Fibroblast of skin of abdomen (primary cell): ENCODE measurements at places on chromosomes 7 and 10.
A peak's percentile ranks its signal among the peaks of the same experiment; 100 is the strongest.

GRCh38 chr10:127142136-127142535 lies 54.3 kb downstream of the INSYN2A start:
- no peak for DNase-seq

- no peak for DNase-seq
Measured at GRCh38 chr7:97555857-97556421, 175.9 kb upstream of the TAC1 start.

GRCh38 chr10:63585041-63585440 lies 63.8 kb downstream of the REEP3 start:
- no peak for DNase-seq

- DNase-seq = no peak
Measured at GRCh38 chr10:12603766-12604470, 254.6 kb downstream of the CAMK1D start.

- no peak for DNase-seq
Measured at GRCh38 chr10:3460420-3461128, 288.0 kb upstream of the PITRM1 start.

GRCh38 chr10:90912174-90912573 lies 8.7 kb downstream of the ANKRD1 start:
- DNase-seq = no peak

- no peak for DNase-seq
Measured at GRCh38 chr7:12074889-12075288, 136.2 kb upstream of the TMEM106B start.

- no peak for DNase-seq
Measured at GRCh38 chr7:132767378-132767777, 191.1 kb upstream of the PLXNA4 start.

DNA sequence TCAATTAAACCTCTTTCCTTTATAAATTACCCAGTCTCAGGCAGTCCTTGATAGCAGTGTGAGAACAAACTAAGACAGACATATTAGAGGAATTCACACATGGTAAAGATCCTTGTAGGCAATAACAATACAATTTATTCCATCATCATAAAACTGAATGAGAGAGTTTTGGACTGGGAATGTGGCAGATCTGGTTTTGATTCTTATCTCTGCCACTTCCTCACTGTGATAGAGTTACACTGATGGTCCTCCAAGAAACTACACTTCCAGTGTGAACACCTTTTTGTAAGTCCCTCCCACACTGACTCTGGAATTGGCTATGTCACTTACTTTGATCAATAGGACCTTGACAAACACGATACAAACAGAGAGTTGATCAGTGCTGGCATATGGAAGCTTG lies 2.9 kb downstream of the ENO4 start:
- DNase-seq = no peak

DNA sequence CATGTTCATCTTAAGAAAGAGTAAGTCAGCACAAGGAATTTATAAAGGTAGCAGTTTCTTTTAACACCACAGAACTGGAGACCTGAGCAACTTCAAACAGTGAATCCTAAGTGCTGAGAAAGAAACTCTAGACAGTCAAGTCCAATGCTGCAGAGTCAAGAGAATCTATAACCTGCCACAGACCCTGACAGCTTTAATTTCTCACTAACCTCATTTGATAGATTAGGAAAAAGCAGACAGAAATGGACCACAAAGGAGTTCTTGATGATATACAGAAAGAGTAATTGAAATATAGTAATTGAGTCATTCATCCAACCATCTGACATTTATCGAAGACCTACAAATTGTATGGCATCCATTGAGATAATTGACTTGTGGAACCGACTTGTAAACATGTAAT lies 847.0 kb downstream of the SORCS1 start:
- no peak for DNase-seq

- no peak for DNase-seq
Measured at GRCh38 chr10:56551037-56551436, 190.0 kb upstream of the ZWINT start.

DNA sequence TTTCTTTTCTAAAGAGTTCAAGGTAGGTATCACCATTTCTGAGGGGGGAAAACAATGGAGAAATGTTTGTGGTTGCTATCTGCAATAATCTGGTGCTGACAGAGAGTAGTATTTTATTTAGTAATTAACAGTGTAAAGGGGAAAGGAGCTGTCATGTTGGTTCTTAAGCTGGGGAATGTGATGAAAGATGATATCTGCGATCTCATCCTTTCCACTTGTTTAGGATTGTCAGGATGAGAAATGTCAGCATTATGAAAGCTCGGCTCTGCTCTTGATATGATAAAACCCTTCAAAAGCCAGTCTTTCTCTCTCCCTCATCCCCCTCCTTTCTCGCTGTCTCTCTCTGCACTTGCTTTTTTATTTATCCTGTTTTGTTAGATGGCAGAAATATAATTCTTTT lies 106.1 kb downstream of the POU6F2 start:
- DNase-seq = no peak

DNA sequence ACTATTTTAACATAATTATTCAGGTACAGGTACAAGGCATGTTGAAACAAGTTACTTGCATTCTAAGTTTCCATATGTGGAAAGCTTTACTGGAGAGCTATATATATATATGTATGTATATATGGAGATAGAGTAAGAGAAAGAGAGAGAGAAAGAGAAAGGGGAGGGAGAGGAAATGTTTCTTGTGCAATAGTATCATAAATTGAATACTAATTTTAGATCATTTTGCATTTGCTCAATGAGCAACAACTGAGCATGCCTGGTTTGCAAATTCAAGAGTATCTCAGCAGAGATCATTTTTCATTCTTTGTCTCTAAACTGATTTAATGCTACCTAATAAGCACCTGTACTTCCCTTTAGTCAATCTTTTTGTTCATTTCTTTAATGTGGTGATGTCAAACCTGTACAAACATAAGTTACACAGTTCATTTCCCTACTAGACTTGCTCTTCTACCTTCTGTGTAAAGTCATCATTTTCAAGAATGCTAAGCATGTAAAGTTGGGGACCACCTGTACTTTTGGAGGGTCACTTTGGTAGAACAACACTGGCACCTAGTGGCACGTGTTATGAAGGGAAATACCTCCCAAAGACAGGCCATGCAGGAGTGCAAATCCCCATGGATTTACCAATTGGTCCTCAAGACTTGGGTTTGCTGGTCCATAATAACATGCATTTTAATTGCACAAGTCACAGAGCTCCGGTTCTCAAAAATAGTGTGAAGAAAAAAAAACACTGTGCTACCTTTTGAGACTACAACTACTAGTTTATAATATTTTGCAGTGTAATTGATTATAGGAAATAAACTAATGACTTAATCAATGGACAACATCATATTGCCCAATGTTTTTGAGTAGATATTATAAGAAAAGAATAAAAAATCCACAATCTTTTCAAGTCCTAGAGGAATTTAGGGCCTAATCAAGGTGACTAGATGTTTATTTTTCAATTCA lies 431.2 kb upstream of the IGFBP3 start:
- DNase-seq = peak; percentile 74

DNA sequence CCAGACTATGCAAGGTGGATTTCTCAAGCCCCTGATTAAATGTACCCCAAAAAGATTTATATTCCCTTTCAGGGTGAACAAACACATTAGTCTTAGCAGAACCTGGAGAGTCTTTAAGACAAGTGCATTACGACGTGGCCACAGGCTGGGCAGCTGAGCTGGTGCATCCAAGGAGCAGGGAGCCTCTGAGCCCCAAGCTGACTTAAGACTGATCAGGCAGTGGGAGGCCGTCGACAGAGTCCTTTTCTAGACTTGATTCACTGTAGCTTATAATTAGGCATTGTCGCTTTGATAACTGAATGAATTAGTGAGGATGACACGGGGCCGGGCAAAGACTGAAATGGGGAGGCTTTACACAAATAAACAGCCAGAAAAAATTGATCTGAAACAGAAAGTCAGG lies 353.2 kb downstream of the GPAM start:
- DNase-seq = no peak

- no peak for DNase-seq
Measured at GRCh38 chr10:103492655-103493261, 747 bp upstream of the NEURL1 start.

DNA sequence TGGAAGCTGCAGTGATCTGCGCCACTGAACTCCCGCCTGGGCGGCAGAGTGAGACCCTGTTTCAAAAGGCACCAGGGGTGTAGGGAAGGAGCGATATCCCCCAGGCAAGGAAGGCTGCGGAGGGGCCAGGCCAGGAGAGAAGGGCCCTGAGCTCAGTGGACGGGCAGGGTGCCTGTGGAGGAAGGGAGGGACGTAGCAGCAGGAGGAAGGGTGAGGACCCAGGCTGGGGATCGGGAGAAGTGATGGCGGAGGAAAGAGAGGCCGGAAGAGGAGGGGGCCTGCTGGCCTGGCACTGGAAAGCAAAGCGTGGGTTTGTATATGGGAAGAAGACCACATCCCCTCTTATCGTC lies 45.6 kb downstream of the ALOX5 start:
- no peak for DNase-seq

DNA sequence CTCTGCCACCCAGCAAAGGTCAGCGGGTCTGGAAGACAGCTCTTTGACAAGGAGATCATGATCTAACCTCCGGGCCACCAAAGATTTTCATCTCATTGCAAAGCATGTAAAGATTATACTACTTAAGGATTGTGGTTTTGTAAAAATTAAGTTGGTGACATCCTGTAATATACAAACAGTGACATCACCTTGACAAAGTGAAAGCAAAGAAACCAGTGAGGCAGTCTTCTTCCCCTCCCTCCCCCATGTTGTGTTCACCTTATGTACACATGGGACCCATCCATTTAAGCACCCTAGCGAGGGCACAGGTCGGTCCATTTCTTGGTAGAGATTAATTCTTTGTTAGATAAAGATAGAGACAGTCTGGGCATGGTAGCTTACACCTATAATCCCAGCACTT lies 3.9 kb downstream of the MDH2 start:
- DNase-seq = no peak

DNA sequence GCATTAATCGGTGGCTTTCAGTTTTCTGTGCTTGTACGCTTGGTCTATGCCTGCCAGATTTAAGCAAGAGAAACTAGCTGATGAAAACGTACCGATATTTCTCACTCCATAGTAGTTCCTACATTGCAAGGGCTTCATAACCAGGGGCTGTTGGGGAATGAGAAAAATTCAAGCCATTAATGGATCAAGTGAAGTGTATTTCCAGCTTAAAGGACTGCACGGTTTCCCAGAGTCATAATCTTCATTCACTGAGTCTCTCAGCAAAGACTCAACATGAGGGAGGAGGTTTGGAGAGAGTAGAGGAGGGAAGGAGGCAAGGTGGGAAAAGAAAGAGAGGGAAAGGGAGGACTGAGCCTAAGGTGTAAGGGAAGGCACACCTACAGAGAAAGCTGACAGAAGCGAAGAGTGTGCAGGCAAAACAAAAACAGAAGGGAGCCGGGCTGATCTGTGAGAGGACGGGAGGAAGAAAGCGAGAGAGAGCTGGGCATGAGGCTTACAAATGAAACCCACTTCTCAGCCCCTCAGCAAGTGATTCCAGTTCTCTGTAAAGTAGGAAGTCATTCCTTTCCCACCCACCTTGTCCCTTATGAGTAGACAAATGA lies 625 bp downstream of the GIMAP2 start:
- DNase-seq = no peak

- no peak for DNase-seq
Measured at GRCh38 chr10:103845972-103846371, 9.4 kb downstream of the SH3PXD2A start.

DNA sequence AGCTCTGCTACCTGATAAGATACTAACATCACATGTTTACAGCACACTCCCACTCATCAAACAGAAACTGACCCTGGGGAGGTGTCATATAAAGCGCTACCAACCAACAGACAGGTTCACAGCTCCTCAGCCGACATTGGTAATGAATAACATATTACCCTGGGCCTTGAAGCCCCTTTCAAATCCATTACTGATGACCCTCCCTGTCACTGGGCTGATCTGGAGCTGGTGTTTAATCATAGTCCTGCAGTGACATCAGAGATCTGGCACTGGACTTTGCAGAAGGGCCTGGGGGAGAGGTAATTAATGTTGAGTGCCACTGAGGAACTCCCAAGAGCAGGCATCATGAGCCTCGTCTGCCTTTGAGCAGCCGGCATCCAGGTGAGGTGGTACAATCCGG lies 306.5 kb upstream of the NFE2L3 start:
- no peak for DNase-seq

DNA sequence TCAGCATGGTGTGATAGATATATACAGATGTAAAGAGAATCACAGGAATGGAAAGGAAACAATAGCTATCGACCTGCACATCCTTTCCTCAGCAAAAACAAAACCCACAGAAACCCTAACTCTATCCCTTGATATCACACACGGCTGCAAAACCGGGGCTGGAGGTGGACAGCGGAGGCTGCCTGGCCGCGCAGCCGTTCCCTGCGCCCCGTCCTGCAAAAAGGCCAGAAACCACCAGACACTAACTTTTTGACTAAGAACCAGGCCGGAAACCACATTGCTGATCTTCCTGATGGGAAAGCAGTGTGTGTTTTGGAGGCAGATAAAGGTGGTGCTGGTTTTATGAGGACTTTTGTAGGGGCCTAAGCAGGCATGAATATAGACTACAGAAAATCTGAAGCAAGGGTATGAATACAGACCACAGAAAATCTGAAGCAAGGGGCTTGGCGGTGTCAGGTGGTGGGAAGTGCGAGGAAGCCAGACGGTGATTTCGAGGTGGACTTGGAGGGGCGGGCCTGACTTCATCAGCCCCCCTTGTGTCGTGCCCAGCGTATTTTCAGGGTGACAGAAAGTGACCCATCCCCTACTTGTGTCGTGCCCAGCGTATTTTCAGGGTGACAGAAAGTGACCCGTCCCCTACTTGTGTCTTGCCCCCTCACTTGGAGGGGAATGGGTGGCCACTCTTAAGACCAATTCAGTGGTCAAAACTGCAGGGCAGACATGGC lies 123.3 kb downstream of the WDR37 start:
- no peak for DNase-seq

DNA sequence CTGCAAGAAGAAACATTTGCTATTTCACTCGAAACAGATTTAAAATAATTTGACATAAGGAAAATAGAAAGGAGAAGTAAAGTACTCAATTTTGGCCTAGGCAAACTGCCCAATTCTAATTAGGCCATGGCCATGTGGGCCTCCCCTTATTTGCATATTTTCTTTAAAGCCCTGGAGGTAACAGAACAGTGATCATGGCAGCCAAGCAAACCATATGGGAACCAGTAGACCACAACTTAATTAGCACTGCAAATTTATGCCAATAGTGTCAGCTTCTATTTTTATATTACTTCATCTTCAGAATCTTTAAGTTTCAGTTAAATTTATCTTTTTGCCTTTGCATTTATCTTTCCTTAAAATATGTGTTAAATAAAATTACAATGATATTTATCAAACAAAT lies 63.3 kb upstream of the THSD7A start:
- DNase-seq = no peak

DNA sequence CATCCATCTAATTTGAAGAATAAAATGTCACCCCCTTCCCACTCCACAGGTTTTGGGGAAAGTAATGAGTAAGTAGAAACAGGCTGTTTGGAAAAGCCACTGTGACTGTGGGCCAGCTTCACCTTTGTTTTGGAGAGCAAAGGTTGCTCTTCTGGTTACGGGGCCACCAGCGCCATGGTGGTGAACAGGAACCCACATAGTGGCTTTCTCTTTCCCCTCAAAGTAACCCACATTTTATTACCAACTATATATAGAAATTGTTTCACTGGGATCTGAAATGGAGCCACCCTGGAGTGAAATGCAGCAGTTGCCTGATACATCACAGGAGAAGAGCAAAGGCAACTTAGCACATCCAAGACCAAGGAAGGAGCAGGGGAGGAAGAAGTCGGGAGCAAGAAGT lies 112.3 kb upstream of the EFCAB10 start:
- no peak for DNase-seq

- DNase-seq = no peak
Measured at GRCh38 chr10:100033766-100034418, 24.1 kb upstream of the DNMBP start.
